ENCODE measurements at places on chromosomes 3 and 15.
A peak's percentile ranks its signal among the peaks of the same experiment; 100 is the strongest.

DNA sequence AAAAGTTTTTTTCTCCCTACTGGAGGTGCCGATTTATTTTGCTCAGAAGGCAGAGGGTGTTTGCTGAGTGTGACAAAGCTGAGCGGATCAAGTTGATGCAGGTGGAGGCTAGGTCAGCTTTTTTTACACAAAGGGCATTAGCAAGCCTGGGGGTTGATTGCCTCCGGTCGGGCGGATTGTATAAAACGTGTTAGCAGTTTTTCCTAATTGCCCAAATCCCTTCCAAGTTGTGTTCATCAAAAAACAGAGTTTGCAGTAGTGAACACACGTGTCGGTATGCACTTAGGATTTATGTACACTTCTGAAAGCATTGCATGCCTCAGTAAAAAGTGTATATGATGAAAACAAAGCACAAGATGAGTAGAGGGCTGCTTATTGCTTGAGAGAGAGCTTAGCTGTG lies 2.6 kb downstream of the GPR160 start:
- no peak for DNase-seq

GRCh38 chr3:188299068-188299467 lies 145.1 kb downstream of the LPP start:
- DNase-seq: peak; percentile 64

DNA sequence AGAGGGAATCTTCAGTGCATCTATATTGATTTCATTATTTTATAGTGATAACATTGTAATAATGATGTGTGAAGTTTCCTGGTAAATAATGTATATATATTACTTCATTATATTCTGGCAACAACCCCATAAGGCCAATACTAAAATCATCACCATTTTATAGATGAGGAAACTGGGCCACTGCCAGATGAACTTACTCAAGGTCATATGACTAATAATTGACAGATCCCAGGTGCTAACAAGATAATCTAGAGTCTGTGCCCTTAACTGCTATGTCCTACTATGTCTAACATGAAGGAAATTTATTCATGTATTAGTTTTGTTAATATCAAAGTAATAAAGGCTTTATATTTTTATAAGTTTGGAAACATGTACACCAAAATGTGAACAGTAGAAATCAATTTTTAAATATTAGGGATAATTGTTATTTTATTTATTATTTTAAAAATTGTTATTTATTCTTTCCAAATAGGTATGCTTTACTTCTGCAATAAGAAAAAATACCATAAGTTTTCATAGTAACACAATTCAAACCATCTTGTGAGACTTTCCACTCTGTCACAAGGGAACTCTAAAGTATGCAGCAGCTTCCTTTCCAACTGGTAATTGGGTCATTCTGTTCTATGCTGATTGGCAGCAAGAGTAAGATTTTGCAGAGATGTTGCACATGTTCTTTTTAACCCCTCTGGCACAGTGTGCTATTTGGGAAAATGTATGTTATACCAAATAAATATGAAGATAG lies 90.8 kb upstream of the CMC1 start:
- DNase-seq: no peak

DNA sequence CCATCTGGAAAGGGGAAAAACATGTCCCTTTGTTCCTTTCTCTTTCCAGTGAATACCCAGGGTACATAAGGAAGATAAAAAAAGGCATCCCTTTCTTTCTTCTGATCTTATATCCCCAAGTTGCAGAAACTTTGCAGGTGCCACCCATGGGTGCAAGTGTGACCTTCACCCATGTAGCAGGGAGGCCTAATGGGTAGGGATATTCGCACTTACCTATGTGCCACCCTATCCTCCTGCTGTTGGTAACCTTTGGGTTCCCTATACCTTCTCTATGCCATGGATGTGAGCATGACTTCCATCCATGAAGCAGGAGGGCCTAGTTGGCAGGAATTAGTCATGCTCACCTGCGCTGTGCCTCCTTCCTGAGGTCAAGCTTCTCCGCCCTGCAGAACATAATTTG lies 59.2 kb upstream of the C15orf39 start:
- DNase-seq: no peak

- no peak for DNase-seq
These were observed 63.0 kb upstream of the ANKRD34C start for GRCh38 chr15:79219393-79220056.

GRCh38 chr3:44993471-44994205 lies 17.6 kb downstream of the EXOSC7 start:
- DNase-seq: no peak

GRCh38 chr3:112503304-112503972 lies 4.2 kb upstream of the BTLA start:
- DNase-seq: no peak

DNA sequence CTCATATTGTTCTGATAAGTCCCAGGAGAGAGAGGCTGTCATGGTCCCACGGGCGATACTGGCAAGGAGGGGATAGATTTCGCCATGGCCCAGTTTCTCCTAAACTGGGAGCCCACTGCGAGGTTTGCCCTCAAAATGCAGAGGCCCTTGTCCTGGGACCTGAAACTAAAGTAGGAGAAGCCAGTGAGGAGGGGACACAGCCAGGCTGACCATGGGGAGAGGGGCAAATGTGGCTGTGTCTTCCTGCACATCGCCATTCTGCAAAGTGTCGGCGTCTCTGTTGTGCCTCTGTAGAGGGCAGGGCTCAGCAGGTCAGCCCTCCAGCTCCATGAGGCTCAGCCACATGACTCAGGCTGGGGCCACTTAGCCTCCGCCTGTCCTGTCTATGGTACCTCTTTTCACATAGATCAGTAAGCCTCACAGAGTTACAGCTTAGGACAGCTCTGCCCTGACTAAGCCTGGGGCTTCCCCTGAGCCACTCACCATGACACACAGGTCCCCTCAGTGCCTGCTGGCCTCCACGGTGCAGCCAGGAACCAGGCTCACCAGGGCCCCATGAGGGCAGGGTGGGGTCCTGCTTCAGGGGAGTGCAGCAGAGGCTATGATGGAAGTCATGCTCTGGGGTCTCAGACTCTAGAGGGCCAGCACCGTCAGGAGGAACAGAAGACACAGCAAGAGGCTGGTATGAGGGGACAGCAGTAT lies 28.6 kb upstream of the PLXNA1 start:
- peak; percentile 32 for DNase-seq

DNA sequence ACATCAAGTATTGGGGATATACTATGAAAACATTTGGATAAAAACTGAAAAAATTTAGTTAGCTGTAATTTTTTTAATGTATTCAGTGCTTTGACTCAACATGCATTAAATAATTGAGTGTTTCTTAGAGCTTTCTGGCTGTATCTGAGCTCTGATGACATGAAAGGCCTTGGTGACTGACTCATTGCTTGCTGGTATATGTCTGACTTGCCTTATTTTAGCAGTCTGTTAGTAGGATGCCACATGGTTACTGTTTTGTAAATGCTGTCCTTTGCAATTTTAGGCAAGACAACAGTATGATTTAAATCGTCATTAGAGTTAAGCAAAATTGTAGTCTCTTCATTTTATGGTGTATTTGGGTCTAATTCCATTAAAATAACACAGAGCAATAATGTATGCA lies 199.2 kb downstream of the GHSR start:
- no peak for DNase-seq

DNA sequence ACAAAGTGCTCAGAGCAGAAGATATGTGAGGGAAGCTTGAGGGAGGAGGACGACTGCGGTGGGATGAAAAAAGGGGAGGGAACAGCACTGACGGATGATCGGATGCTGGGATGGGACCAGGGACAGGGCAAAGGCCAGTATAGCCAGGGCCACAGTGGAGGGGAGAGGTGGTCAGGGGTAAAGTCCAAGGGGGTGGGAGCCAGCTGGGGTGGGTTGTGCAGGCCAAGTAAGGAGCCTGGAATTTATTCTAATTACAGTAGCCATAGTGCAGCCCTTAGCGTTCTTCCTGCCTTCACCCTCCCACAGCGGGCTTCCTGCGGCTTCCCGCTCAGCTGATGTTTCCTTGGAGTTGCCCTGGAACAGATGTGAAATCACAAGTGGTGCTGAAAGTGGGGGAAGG lies 7.6 kb upstream of the APEH start:
- DNase-seq: no peak

DNA sequence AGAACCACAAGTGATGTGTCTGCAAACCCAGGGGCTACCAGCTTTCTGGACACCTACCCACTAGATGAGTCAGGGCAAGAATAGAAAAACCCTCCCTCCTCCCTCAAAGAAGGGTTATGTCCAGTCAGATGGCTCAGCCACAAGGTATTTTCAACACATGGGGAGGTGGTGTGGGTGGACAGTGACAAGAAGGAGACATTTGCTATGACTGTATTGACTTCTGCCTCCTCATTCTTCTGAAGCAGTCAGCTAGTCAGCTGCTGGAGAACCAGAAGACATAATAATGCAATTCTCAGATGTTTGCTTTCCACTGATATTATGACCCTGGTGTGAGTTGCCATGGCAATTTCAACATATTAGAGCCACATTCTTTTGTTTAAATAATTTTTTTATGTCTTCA lies 66.7 kb upstream of the GOLGA8B start:
- DNase-seq: no peak

GRCh38 chr3:30760040-30760695 lies 134.3 kb downstream of the GADL1 start:
- DNase-seq: no peak

- DNase-seq: no peak
These were observed 38.5 kb downstream of the B3GNT5 start for GRCh38 chr3:183291497-183292031.

- DNase-seq: no peak
These were observed 34.5 kb downstream of the P3H2 start for GRCh38 chr3:190086191-190086590.

- DNase-seq: peak; percentile 59
These were observed 36.8 kb upstream of the TSPAN3 start for GRCh38 chr15:77107531-77108355.

GRCh38 chr3:45591547-45592040 lies 3.0 kb upstream of the LIMD1 start:
- DNase-seq: no peak

Data from activated CD4-positive, alpha-beta T cell treated with anti-CD3 and anti-CD28 coated beads for 48 hours (primary cell).